Thymus (tissue), 14 donors: ENCODE measurements at places on chromosomes 2 and 18.
A peak's percentile ranks its signal among the peaks of the same experiment; 100 is the strongest.

- DNase-seq, result no peak
Observed at GRCh38 chr2:150357770-150358467, 129.5 kb downstream of the RND3 start.

- no peak for DNase-seq
Observed at GRCh38 chr2:167570370-167570769, 677.0 kb downstream of the STK39 start.

- no peak for DNase-seq
Observed at GRCh38 chr2:182814380-182814779, 52.1 kb downstream of the FRZB start.

- DNase-seq, result no peak
Observed at GRCh38 chr18:74255131-74255616, 36.6 kb downstream of the CYB5A start.

- no peak for DNase-seq
Observed at GRCh38 chr2:234502285-234502918, 5.5 kb upstream of the ARL4C start.

- no peak for DNase-seq
Observed at GRCh38 chr2:206464597-206464996, 21.3 kb downstream of the ADAM23 start.

- DNase-seq, result no peak
Observed at GRCh38 chr18:76458522-76459311, 36.3 kb downstream of the ZNF516 start.

DNA sequence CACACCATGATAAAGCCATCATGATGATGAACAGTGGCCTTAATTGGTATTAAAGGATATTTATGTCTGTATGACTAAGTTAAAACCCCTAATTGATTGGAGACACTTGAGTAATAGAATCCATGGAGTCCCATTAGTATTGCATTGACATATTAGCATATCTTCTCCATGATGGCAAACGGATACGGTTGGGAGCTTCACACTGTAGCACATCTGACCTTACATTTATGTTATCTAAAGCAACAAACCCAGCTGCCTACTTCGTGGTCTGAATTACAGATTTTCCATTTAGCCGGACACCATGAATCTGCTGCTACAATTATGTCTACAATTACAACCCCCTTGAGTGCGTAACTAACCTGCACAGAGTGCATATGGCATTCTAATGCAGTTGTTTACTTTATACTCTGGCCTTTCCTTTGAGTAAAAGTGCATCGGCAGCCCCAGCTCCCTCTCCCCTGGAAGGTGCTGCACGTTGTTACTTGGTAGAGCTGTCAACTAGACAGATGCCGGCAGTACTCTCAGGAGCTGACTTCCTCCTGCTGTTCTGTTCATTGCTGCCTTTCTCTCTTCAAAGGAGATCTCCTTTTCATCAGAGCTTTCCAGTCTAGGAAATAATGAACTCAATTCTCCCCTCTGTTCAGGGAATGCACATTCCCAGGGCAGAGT lies 92.1 kb downstream of the LRRC30 start:
- DNase-seq, result no peak

DNA sequence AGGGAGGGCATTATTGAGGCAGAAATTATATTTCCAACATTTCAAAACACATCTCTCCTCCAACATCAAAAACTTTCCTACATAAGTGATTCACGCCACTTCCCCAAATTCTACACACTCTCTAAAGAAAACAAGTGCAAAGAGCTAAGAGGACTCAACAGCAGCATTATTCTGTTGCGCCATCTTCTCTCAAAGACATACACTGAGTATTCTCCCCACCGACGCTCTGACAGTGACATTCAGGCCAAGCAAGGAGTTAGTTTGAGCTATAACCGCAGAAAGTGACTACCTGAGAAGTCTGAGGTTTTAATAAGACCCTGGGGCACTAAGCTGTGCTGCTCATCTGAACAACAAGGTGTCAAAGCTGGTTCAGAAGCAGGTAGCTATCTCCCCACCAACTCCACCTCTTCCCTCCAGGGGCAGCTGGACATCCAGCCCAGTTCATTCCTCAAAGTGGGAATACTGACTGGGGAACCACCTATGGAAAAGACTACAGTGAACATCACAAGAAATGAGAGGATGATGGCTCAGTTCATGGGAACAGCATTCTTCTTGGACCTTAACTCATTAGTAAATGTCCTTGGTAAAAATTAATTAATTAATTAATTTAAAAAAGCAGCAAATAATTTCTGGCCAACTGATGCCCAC lies 309.5 kb upstream of the CCDC68 start:
- no peak for DNase-seq

DNA sequence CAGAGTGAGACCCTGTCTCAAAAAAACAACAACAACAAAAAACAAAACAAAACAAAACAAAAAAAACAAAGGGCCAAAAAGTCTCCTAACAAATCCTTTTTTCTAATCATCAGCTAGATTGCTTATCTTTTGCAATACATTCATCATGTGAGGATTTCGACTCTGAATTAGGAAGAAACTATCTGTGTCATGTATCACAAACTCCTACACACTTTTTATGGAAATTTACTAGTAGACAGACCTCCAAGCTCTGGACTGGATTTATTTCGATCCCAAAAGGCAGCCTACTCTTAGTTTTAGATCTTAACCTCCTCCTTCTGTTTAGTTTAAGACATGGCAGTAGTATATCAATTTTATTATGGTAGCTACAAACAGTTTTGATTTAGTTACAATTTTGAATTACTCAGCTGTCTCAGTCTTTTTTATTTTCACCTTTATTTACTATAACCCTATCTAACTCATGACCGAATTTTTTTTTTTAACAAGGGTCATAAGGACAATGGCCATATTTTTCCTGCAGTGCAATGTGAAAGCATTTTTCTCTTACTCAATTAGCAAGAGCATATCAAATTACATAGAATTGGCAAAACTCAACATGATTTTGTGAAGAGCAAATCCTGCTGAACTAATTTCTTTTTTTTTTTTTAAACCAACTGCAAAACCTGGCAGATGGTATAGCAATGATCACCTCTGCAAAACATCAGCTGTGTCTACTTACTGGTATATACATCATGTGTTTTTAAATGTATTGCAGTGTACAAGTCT lies 10.7 kb upstream of the CCDC88A start:
- DNase-seq, result no peak

- peak; percentile 11 for DNase-seq
Observed at GRCh38 chr2:37005118-37005868, 39.0 kb upstream of the STRN start.
